Stimulated activated CD4-positive, alpha-beta T cell treated with anti-CD3 and anti-CD28 coated beads, TNF-alpha, amount 100 ng/mL, for 48 hours (primary cell): ENCODE measurements at places on chromosomes 13 and 19.

DNA sequence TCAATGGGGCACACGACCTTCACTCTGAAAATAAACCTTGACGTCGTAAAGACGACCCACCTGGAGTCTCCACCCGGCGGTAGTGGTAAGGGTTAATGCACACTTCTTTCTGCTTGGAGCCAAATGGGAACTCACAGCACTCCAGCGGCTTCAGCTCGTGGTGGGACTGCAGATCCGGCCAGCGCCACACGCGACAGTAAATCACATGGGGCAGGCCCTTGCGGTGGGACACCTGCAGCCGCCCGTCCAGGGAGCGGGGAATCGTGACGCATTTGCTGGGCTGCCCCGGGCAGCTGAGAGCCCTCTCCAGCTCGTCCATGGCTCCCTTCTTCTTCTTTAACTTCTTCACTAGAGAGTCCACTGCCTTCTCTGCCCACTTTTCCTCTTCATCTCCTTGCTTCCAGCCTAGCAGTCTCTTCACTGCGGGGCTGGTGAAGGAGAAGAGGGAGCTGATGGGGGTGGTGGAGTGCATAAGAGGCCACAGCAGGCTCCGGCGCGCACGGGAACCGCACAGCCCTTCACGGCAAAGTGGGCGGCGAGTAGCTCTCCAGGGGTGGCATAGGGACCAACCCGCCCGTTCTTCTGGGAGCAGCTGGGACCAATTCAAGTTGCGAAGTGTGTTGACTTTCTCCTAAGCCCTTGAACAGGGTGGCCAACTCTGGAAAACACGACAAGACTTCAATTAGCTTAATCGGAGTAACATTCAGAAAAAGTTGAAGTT, 40.7 kb downstream of the SMAD9 start:
- no peak for DNase-seq

DNA sequence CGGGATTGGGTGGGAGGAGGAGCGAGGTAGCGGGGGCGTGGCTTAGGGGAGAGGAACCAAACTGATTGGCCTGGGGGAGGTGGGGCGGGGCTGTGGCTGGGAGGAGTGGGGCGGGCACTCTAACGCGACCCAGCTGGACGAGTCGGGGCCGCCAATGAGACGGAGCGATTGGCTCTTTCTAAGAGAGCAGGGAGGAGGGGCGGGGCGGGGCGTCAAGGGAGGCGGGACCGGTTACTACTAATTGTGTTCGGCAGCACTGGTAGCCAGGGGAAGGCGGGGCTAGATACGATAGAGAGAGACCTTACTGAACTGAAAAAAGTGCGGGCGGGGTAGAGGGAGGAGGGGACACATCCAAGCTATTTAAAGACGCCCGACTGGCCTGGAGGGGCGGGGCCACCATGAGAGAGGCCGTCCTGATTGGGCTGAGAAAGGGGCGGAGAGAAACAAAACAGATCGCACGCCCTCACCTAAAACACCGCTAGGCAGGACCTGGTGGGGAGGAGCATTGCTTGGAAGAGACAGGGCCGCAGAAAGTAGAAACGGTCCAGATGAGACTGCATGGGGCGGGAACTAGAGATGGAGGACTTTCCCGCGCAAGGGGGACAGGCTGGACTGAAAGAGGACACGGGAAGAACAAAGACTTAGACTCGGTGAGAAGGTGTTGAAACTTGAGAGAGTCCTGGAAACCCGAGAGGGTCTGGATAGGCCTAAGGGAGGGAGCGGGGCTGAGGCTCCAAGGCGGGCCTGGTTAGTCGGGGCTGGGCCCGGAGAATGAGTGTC, at the start of gene KCNC3:
TSS of gene KCNC3 (minus strand) at position 232 of the 780 bp plus-strand sequence. CDS start 295 bp downstream, outside the sequence.
- DNase-seq, result peak; percentile 99

GRCh38 chr13:48954081-48954480, 21.6 kb upstream of the FNDC3A start:
- DNase-seq, result no peak

DNA sequence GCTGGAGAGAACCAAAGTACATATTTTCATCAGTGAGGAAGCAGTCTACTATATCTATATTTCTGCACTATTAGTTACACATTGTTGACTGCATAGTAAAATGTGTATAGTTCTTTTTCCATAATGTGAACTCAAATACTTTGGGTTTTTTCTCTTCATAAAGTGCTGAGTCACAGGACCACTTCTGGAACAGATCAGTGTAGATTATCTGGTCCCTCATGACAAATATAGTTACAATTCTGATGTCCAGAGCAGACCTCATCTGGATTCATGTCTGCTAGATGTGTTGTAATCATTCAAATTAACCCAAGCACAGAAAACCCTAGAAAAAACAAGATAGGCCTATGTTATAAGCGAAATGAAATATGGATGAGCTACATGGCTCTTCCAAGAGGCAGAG, 171.4 kb downstream of the SUCLA2 start:
- no peak for DNase-seq
